ENCODE measurements at places on chromosomes 6 and 20.

- no peak for DNase-seq
These were observed 39.8 kb upstream of the GCLC start for GRCh38 chr6:53584726-53585125.

- no peak for DNase-seq
These were observed 348.4 kb downstream of the SOX4 start for GRCh38 chr6:21941926-21942325.

GRCh38 chr6:150314230-150315188 is 54.3 kb upstream of the IYD start:
- no peak for DNase-seq

- DNase-seq, result no peak
These were observed 15.8 kb downstream of the NCOA5 start for GRCh38 chr20:46074006-46074405.

DNA sequence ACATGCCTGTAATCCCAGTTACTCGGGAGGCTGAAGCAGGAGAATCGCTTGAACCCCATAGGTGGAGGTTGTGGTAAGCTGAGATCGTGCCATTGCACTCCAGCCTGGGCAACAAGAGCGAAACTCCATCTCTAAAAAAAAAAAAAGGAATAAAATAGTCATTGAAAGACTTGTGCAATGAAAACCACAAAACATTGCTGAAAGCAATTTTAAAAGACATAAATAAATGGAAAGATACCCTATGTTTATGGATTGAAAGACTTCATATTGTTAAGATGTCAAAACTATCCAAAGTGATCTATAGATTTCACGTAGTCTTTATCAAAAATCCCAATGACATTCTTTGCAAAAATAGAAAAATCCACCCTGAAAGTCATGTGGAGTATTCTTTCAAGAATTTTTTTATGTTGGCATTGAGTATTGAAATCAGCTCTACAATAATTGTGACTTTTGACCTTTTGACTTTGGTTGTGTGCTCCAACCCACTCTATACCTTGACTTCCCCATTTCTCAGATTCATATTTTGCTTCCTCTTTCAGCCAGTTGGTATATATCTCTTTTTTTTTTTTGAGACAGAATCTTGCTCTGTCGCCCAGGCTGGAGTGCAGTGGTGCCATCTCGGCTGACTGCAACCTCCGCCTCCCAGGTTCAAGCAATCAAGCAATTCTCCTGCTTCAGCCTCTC is 45.5 kb upstream of the SLC23A2 start:
- DNase-seq, result no peak

DNA sequence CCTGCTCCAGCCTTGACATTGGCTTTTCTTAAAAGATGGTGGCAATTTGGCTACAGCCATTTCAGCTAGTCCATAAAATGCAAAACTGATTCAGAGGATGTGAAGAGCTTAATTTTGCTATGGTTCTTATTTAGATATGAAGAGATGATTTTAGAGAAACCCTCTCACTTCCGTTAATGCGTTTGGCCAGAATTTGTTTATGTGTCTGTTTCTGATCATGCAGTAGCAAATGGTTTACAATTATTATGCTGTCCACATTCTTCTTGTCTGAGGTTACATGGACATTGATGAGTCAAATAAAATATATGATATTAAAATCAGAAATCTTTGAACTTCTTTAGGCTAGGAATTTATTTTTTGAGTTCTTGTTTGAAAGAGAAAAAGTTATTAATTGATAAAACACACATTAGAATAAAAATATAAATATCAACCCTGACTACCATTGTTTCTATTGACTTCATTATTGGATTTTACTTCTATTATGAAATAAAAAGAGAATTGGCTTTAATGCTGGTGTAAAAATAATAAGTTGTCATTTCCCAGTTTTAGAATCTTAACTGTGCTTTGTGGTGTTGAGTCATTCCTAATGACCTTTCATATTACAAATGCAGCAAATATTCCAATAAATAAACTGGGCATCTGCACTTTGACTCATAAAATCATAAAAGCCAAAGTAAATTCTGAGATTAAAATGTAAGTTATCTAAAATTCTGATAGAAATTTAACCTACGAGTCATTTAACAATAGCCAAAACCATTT is 1286.0 kb upstream of the GJE1 start:
- no peak for DNase-seq

DNA sequence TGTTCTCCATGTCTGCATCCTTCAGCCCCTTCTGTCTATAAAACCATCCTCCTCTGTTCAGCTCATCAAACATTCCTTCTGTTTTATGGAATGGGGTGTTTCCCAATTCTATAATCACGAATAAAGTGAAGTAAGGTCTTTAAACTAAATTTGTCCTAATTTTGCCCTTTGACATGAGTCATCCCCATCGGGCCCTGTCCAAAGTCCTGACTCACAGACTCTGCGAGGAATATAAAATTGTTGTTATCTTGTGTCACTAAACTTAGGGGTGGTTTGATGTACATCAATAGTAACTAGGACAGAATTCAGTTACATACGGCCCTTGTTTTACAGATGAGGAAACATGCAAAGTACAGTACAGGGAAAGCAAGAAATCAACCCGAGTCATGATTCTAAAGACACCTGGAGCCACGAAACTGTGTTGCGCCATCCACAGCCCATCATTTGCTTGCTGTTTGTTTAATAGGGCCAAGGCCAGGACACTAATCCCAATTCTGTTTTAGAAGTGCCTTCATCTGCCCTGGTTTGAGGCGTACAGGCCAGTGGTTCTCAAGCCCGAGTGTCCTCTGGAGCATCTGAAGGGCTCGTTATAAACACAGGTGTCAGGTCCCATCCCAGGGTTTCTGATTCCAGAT is 2.8 kb downstream of the ACSS1 start:
- no peak for DNase-seq

- no peak for DNase-seq
These were observed 19.4 kb upstream of the TFAP2A start for GRCh38 chr6:10434235-10434634.

GRCh38 chr6:108174371-108175175 is 8.8 kb downstream of the NR2E1 start:
- DNase-seq, result no peak

DNA sequence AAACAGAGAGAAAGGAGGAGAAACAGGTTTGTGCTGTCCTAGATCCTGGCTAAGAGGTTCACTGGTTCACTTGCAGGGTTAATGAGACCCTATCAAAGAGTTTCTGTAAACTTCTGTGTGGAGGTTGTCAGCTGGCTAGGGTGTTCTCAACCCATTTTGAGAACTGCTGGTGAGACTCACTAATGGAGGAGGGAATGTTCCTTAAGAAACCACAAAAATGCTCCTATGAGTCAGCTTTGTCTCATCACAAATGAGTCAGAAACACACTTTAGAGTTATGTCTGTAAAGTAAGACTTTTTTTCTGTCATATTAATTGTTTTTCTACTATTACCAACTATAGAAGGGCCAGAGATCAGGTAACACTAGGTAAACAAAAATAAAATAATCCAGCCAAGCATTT is 884.4 kb downstream of the PHF3 start:
- DNase-seq, result no peak

DNA sequence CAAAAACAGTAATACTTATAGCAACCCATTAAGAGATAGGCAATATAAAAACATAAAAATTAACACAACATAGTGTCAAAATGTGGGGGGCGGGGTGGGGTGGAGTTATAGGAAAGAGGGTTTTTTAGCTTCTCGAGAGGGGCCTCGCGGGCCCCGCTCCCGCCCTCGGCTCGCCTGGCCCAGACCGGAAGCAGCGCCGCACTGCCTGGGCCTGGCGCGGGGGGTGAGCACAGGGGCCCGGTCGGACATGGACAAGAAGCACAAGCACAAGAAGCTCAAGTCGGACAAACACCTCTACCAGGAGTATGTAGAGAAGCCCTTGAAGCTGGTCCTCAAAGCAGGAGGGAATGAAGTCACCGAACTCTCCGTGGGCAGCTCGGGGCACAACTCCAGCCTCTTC is 53.4 kb downstream of the REV3L start:
- no peak for DNase-seq

Data from DMS 273 treated with DMSO at 0.1 percent for 48 hours (cell line).